Caki2 (cell line): ENCODE measurements at places on chromosomes 4 and X. TPM values are rescaled to one million over a fixed set of nuclear protein-coding genes. Genes with fewer than 3 reads are reported as not detected.

GRCh38 chr4:3874028-3874415, 107.8 kb downstream of the ADRA2C start:
- DNase-seq: no peak

- DNase-seq: no peak
These were observed 7.2 kb downstream of the IBSP start for GRCh38 chr4:87806520-87806919.

GRCh38 chrX:45348296-45348695, 147.6 kb upstream of the DIPK2B start:
- no peak for DNase-seq

NOX1 gene
- total RNA-seq: not detected in 2 replicates

GRCh38 chrX:48606091-48606490, 8.8 kb downstream of the WDR13 start:
- DNase-seq: no peak

SLC7A11 gene
- 50.0 and 55.9 TPM in 2 replicates for total RNA-seq
